ENCODE measurements at places on chromosomes 7 and 10.

- DNase-seq: no peak
Observed at GRCh38 chr7:8436965-8437364, 3.6 kb downstream of the NXPH1 start.

DNA sequence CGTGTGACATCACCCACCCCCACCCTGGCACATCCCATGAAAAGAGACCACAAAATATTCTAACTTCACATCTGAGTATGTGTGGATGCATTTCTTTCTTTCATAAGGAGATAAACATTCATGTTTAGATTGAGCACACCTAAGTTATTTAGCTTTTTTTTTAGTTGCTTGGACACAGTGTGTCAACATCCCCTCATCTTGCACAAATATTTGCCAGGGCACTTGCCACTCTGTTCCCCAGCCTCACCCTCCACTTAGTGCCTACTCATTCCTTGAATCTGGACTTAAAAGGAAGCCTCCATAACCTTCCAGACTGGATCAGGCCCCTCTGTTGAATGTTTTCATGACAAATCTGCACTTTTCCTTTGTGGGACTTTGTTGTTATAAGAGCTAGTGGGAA is 338.9 kb upstream of the IGFBP3 start:
- no peak for DNase-seq

DNA sequence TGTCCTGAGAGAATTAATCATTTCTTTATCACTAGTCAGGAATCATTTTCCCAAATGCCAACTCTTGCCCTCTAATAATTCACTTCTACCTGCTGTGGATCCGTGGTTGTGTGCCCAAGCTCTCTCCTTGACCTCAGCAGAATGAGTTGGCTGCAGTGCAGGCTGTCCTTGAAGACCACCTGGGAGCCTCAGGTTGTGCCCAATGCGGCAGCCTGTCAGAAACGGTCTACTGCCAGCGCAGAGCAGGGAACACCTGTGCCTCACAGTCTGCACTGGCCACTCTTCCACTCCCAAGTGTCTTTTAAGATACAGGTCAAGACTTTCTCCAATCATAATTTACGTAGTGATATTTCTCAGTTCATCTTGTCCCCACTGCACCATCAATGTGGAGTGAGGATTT is 246.0 kb upstream of the PHF14 start:
- DNase-seq: no peak

DNA sequence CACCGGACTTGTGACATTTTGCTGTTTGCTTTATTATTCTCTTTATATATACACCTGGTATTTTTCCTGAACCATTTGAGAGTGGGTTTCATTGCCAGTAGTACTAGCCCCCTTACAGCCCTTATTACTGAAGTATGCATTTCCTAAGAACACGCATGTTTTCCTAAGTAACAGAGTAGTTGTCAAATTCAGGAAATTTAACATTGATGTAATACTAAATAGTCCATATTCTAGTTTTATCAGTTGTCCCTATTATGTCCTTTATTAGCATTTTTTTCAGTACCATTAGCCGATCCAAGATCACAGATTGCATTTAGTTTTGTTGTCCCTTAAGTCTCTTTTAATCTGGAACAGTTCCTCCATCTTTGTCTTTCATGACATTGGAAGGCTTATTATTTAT is 8.0 kb downstream of the KMT2E start:
- DNase-seq: no peak

GRCh38 chr7:74176555-74176954 is 2.4 kb downstream of the EIF4H start:
- DNase-seq: no peak

DNA sequence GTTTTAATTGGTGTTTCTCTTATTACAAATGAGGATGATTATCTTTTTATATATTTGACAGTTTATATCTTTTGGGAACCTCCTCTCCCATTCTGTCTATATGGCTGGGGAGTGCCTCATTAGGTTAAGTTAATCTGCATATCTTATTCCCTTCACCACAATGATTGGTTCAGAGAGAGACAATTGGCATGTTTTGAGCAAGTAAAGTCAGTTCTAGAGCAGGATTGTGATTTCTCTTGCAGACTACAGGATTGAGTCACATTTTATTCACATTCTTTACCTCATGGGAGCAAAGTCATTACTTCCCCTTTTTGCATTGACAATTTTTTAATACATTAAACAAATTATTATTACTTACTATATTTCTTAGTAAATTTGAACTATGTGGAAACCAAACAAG is 345.6 kb downstream of the MDFIC start:
- no peak for DNase-seq

DNA sequence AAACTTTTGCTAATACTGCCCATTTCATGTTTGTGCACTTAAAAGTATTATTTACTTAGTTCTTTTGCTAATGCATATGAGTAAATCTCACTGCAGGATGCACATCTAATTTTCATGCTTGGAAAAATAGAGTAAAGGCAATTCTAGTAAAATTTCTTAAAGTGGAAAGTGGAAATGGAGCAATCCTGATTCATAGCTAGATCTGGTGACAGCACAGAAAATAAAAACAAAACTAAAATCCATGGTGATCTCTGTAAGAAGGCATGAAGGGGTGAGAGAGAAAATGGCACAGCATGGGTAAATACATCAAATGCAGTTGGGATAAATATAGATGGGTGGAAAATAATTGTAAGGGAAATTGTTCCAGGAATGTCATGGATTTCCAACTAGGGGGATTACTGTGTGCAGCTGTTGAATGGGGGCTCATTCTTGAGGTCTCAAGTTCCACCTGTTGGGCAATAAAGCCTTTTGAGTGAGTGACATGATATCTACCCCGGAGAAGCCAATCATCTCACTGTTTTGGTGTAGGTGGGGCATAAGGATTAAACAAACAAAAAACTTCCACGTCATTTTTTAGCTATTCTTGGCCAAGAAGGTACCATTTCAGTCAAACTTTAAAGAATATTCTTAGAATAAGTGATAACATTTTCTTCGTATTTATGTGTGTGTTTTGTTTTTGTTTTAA is 1.7 kb upstream of the MCU start:
- DNase-seq: no peak

DNA sequence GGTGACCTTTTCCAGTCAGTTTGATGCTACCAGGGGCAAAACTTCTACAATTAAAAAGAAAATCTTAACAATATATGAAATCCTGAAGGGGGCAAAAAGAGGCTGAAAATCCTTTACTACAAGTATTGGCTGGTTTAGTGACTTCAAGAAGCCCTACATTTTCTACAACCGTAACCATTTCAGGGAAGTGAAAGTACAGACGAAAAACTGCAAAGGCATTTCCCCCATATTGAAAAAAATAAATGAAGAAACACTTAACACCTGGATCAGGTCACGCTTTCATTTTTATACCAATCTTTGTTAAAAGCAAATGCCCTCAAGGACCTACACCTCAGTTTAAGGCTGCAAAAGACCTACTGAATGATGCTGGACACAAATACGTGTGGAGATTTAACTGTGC is 38.6 kb downstream of the IL6 start:
- DNase-seq: no peak

- no peak for DNase-seq
Observed at GRCh38 chr10:114406455-114406854, 2.2 kb upstream of the AFAP1L2 start.

DNA sequence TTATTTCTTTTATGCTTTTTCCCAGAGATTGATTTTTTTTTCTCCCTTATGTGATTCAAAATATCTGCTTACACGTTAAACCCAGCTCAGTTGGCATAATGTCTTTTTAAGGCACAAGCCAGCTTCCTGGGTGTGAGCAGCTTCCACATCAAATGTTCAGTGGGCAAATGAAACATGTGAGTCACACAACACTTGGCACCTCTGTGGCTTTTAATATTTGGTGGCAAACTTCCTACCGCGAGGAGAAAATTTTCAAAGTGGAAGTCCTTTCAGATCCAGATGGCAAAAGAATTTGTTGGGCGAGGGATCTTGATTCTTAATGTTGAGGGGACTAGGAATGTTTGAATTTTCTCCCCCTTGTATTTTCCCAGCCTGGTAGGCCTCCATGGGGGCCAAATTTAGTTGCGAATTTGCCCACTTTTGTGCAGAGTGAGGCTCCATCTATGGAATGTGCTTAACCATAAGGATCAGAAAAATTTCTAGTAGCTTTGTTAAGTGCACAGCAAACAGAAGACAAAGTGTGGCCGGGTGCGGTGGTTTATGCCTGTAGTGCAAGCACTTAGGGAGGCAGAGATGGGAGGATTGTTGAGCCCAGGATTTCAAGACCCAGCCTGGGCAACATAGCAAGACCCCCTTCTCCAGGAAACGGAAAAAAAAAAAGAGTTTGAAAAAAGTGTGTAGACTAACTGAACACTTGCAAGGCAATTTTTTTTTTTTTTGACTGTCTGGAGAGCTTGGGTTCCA is 31.0 kb downstream of the CUX1 start:
- DNase-seq: no peak

GRCh38 chr7:129471402-129471827 is 30.9 kb upstream of the SMKR1 start:
- DNase-seq: no peak

GRCh38 chr7:47028284-47028683 is 553.6 kb downstream of the TNS3 start:
- no peak for DNase-seq

DNA sequence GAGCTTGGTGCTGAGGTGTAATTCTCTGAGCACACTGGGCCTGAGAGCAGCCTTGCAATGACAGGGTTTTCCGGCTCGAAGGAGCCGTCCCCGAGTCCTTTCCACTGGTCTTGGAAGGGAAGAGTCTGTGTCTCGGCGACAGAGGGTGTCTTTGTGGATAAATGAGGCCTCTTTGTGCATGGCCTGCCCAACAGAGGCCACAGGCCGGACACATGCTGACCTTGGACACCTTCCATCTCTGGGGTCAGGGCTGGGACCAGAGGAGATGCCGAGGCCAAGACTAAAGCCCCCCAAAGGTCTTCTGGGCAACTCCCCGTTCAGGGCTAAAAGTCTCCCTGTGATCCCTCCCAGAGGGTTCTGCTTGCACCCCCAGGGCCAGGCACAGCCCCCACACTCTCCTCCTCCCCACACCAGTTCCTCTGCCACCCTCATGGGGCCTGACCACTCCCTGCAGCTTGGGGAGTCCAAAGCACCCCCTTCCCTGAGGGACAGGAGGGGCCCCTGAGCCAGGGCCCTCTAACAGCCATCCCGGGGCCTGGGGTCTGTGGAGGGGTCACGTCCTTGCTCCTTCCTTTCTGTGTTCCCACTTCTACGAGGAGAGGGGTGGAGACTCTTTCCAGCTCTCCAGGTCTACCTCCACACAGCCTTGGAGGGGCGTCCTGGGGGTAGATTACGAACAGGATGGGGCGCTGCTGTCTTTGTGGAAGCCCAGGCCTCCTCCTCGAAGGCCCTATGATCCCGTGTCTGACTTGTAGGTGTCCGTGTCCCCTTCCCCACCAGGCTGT is 130.6 kb upstream of the FAM20C start:
- DNase-seq: no peak

DNA sequence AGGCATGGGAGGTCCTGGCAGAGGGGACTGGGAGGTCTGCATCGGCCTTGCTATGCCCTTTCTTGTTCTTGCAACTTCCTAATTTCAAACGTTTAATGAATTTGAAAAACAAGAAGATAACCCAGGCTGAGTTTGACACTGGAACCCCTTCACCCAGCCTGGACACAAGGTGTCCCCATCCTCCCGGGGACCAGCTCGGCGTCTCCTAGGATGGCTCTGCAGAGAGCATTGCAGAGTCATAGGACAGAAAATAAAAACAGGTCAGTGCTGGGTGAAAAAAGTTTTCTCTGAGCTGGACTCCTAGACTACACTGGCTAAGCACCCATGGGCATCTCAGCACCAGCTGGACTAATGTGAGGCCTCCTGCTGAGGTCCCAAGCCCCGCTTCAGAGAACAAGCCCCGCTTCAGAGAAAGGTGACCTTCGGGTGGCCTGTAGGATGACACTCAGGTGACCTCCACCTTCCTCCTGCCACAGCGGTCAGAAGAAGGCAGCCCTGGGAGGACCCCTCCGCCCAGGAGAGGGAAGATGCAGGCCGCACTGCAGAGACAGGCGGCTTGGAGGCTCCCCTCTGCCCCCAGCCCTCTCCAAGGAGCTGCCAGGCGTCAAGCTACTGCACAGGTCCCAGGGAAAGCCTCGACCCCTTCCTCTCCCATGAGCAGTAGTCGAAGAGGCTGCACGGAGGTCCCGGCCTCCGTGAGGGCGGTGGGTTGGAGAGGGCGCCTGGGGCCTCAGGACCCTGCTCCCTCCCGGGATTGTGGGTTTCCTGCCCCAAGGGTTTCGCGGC is 9.3 kb upstream of the UNCX start:
- no peak for DNase-seq

- DNase-seq: no peak
Observed at GRCh38 chr7:21346297-21346696, 81.6 kb upstream of the SP4 start.

DNA sequence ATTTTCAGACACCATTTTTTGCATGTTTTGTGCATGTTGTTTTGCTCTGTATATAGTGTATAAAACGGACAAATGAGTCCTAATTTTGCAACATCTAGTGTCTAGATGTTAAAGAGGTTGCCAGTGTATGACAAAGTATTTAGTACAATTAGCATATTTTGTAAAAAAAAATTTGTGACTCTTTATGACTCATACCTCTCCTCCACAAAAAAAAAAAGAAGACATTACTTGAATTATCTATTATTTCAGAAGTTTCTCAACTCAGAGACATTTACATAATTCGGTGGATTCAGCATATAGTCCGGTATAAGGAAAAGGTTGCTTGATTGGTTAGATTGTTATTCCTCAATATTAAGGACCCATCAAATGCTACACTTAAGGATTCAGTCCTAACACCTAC is 26.0 kb downstream of the NUP42 start:
- DNase-seq: no peak

GRCh38 chr10:79979310-79979975 is 30.5 kb upstream of the SFTPD start:
- no peak for DNase-seq

DNA sequence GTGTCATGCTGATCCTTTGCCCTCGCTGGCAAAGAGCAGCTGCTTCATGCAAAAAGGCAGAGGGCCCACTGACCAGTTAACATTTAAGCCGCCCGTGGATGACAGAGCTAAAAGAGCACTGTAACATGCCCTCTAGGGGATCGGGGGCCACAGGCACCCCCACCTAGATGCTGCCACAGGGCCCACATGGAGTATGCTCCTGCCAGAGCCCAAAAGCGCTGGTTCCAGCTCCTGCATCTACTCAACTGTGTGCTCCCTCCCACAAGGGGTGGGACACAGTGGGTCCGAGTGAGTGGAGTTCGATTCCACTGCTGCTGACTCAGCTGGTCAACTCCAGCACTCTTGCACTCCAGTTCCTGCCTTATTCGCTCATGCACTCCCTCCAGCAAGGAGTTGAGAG is 199.8 kb upstream of the CNTNAP2 start:
- DNase-seq: no peak

- no peak for DNase-seq
Observed at GRCh38 chr10:50470798-50471582, 152.8 kb downstream of the SGMS1 start.

GRCh38 chr10:22345301-22346095 is at the start of gene SPAG6:
SPAG6 (plus strand) TSS chr10:22345496; CDS start chr10:22345612, 116 bp downstream.
- no peak for DNase-seq

- DNase-seq: no peak
Observed at GRCh38 chr10:23441251-23441650, 2.4 kb downstream of the OTUD1 start.

DNA sequence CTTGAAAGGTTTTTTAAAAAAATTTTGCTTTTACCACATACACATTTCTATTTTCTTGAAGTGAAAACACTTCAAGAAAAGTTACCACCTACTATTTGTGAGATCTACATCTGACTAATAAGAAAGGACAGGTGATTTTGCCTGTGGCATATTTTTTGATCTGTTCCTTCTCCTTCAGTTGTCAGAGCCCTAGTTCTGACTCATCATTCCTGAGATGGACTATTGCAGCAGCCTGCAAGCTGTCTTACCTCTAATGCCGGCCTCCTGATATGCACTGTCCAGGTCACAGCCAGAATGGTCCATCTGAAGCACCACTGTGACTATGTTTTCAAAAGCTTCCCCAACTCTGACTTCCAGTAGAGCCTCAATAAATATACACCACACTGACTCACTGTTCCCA is 28.2 kb upstream of the ANK3 start:
- no peak for DNase-seq

All from forelimb muscle (tissue), 1 donor.